ENCODE measurements at places on chromosomes 2 and 18.
A peak's percentile ranks its signal among the peaks of the same experiment; 100 is the strongest.

GRCh38 chr2:72113847-72114692, 33.6 kb downstream of the CYP26B1 start:
- no peak for DNase-seq

GRCh38 chr2:16218161-16218560, 277.8 kb downstream of the MYCN start:
- DNase-seq: no peak

DNA sequence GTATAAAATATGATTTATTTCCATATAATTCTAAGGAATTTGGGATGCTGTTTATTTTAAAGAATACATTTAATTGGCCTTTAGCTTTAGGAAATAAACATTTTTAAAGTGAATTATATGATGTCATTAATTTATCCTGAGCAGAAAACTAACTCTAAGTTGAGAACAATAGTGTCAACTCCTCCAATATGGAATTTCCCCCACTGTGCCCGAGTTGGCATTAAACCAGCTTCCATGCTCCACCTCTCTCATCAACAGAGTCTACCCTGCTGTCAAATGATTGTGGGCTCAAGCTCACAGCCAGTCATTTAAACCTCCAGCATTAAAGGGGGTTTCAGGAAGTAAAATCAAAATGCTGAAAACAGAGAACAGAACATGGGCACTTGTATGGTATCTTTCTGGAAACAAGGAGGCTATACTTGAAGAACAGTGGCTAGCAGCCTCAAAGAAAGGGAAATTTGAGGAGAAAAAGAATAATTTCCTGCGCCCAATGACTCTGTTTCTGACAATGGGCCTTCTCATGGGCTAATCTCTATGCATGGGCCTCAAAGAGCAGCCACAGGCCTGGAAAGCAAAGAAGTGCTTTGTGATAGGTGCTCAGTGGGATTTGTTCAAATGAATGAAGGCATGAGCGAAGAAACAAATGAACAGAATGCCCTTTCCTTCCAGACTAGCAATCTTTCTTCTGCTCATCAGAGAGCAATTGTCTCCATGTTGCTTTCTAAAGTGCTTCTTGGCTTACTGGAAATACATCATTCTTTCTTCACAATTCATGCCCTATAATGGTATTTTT, 252.8 kb downstream of the MTX2 start:
- DNase-seq: no peak

- DNase-seq: no peak
These were observed 2048.0 kb downstream of the SUCLG1 start for GRCh38 chr2:82411071-82411470.

- no peak for DNase-seq
These were observed 60.6 kb downstream of the INHBB start for GRCh38 chr2:120406566-120406965.

- no peak for DNase-seq
These were observed 47.0 kb downstream of the RAPGEF4 start for GRCh38 chr2:172782506-172783164.

DNA sequence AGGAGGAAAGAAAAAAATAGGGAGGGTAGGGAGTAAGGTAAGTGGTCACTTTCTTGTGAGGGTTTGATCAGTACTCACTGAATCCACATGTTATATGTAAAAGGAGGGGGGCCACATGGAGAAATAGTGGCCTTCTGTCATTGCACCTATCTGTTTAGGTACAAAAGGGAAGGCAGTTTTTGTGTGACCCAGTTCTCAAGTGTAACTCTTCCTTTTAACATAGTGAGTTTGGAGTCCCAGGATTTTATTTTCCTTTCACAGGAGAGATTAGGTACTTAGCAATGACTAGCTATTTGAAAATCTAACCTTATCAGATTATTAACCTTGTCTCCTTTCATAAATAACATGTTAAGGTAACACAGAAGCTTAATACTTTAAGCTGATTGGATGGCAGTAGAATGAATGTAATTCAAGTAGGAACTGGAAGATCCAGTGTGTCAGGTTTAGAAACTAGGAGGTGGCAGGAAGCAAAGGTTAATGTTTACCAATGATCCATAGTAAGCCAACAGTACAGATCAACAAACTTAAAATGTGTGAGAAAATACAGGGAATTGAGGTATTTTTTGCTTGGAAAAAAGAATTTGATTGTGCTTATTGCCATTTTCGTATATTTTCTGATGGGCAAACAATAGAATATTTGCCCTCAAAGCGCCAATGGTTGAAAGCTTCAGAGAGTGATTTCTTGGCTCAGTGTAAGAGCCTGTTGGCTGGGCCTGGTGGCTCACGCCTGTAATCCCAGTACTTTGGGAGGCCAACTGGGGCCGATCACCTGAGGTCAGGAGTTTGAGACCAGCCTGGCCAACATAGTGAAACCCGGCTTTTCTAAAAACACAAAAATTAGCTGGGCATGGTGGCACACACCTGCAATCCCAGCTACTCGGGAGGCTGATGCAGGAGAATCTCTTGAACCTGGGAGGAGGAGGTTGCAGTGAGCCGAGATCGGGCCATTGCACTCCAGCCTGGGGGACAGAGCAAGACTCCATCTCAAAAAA, 11.3 kb downstream of the HNMT start:
- DNase-seq: no peak

DNA sequence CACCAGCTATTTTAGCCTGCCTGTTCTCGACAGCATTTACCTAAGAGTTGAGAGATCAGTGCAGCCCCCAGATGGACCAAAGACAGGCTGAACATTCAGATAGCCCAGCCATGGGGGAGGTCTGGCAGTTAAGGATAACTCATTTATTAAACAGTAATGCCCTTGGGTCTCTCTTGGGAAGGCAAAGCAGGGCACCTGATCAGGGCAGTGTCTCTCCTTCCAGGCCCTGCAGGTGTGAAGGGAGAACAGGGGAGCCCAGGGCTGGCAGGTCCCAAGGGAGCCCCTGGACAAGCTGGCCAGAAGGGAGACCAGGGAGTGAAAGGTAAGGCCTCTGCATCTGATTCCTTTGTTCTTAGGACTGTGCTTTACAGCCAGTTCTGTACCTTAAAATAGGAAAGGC, 49.6 kb downstream of the MARCO start:
- DNase-seq: no peak

- DNase-seq: no peak
These were observed 353.9 kb downstream of the PID1 start for GRCh38 chr2:228917220-228917619.

- no peak for DNase-seq
These were observed 143.0 kb upstream of the EPC2 start for GRCh38 chr2:148501545-148501944.

DNA sequence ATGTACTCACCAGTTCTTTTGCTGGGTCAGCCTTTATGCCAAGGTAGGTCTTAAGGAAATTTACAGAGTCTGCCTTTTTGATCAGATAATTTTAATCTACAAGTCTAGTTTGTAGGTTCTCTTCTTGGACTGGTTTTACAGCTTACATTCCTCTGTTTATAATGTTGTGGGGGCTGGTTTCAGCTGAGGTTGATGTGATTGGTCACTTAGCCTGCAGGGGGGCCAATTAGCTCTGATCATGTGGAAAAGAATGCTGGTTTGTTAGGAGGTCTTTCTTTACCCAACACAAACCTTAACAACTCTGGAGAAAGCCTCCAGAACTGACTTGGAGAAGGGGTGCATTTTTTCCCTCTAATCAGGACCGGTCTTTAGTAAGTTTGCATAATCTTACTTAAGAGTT, at the start of gene KCNJ13:
TSS of gene KCNJ13 (minus strand) at position 131 of the 400 bp plus-strand sequence. CDS start 5,203 bp downstream, outside the sequence.
- no peak for DNase-seq

DNA sequence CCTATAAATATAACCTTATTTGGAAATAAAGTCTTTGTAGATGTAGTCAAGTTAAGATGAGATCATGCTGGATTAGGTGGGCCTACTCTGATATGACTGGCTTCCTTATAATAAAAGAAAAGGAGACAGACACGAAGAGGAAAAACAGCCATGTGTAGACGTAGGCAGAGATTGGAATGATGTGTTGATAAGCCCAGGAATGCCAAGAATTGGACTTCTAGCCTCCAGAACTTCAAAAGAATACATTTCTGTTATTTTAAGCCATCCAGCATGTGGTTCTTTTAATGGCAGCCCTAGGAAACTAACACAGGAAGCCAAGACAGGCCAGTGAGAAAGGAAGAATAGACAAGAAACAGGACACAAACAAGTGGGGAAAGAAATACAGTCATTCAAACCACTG, 68.6 kb downstream of the NYAP2 start:
- no peak for DNase-seq

GRCh38 chr2:107621186-107622165, 205.2 kb upstream of the RGPD4 start:
- no peak for DNase-seq

- DNase-seq: peak; percentile 5
These were observed 25.6 kb downstream of the ZNF407 start for GRCh38 chr18:74623047-74623816.

DNA sequence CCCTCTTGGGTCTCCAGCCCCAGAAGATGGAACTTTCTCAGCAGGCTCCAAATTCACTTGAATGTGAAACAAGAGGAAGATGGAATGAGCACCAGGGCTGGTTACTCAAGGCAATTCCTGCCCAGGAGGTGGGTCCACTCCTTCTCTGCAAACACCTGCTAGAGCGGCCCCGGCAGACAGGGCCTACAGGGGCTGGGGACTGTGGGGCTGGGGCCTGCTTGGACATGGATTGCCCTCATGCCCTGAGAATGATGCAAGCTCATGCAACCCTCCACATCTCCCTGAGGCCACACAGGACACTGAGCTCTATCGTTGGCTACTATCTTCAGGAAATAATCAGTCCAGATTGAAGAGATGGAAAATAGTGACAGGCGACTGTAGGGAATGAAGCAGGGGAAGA, 39.1 kb downstream of the TFCP2L1 start:
- DNase-seq: no peak

DNA sequence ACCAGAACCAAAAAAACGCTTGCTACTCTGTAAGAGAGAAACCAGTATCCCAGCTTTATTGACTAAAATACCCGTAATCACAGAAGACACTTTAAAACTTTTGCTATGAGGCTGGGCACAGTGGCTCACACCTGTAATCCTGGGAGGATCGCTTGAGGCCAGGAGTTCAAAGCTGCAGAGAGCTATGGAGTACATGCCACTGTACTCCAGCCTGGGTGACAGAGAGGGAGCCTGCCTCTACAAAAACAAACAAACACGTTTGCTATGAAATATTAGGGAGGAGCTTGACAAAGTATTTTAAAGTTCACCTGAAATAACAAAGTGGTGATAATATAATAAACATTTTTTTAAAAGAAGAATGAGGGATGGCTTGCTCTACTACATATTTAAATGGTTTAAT, 28.5 kb upstream of the RIOK3 start:
- no peak for DNase-seq

DNA sequence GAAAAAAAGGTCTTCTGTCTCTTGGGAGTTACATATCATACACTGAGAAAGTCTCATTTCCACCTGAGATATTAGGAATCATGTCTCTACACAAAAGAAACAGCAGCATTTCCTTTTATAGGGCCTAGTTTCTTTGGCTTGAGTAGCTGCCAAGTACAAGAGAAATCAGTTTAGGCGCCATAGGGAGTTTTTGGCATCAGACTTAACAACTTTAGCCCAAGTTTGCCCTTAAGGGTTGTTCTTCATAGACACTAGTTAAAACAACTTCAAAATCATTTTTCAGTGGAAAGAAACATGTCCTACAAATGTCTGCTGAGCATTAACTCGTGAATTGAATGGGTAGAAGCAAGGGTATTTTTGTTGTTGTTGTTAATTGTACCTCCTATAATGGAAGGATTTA, 587.0 kb upstream of the DSEL start:
- no peak for DNase-seq

DNA sequence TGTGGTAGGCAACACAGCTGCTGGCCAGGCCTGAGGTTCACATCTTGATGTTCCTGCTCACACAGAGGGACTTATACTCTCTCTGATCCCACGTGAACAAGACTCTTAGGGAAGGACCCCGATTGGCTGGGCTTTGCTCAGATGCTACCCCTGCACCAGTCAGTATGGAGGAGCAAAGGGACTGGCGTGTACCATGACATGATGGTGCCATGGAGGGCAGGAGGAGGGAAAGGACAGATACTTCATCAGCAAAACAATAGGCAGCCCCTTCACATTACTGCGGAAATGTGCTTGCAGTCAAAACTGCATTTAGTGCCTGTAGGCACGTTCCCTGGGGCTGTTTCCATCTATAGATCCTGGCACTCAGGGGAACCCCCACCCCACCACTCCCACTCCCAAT, 42.7 kb downstream of the ZFP36L2 start:
- DNase-seq: no peak

DNA sequence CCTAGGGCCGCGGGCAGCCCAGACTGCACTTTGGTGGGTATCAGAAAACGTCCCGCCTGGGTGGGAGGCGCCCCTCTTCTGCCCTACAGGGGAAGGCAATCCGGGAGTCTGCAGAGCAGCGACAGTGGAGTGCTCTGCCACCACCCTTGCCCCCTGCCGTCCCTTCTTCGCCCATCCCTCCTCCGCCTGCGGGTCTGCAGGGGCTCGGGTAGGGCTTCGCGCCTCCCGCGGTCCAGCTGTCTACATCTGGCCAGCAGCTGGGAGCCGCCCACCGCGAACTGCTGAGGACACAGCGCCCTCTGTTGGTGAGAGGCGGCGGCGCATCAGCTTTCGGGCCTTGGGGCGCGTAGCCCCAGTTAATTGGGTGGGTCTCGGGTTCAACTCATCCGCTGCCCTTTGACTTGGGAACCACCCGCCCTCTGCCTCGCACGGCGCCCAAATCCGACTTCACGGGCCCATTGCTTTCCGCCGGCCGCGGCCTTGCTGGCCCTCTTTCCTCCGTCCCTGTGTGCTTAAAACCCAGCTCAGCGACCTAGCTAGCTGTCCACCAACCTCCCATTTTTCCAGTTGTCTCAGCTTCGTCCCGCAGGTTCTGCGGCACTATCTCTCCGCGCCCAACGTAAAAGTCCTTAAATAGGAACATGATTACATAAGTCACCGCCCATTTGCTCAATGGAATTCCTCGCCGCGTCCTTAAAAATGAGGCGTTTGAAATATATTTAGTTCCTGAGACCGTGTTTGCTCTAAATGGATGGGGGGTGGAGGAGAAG, 17.6 kb downstream of the WNT10A start:
- peak; percentile 78 for DNase-seq

DNA sequence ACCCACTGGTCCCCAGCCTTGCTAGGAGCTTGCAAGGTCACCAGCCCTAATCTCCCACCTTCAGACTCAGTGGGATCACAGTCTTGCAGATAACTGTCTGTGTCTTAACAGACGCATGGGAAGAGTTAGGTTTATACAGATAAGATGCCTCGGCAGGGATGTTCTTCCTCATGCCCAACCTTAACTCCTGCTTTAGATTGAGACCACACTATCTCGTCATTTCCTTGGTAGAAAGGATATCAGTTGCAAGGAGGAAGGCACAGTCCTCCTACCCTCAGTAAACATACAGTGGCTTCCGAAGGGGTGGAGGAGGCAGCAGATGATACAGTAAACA, 7.2 kb downstream of the NT5DC4 start:
- DNase-seq: no peak

DNA sequence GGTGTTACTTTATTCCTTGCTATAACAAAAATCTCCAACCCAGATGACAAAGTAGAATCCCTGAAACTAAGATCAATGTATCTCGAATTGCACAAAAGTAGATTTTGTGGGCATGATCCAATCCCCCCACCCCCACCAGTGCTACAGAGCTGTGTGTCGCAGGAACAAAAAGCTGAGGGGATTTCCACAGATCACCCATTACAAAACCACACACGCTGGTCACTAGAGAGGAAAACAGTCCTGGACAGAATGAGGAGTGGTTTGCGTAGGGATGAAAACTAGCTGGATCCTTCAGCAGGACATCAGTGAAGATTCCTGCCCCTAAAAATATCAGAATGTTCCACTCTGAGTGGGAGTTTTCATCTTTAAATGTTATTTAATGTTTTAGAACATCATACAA, 165.3 kb upstream of the STK17B start:
- no peak for DNase-seq

GRCh38 chr2:217095511-217096205, 235.8 kb upstream of the TNP1 start:
- DNase-seq: no peak

GRCh38 chr18:3748086-3748485, 298.1 kb downstream of the TGIF1 start:
- no peak for DNase-seq
